CD4-positive, alpha-beta T cell treated with Interleukin-4 for 1 hour (primary cell): ENCODE measurements at places on chromosomes 16 and 17.

- DNase-seq, result no peak
Measured at GRCh38 chr16:71929048-71929447, 33.7 kb downstream of the IST1 start.

DNA sequence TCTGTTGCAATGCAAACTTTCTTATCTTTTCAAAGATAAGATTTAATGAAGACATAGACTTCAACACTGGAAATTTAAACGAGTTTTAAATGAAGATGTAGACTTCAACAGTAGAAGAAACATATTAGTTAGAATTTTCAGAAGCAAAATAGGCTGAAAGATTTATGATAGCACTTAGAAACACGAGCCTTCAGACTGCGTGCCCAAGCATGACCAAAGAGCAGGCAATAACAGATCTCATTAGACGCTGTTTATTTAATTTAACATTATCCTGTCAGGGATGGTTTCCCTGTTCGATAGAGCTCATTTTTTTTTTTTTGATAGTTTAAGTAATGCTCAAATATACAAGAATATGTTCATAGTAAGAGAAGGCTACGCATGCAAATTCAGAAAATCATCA, 604.7 kb upstream of the SOX9 start:
- no peak for DNase-seq

GRCh38 chr17:81131486-81132196, 33.7 kb upstream of the PVALEF start:
- no peak for DNase-seq

GRCh38 chr16:4614571-4615383, at the start of gene UBALD1:
Gene UBALD1, minus strand, starts transcription at chr16:4614888. Its CDS starts 91 bp downstream, at chr16:4614797.
- DNase-seq, result peak; percentile 82

- no peak for DNase-seq
Measured at GRCh38 chr17:48799069-48799723, 17.8 kb downstream of the TTLL6 start.

- no peak for DNase-seq
Measured at GRCh38 chr17:69300222-69300621, 26.7 kb downstream of the ABCA5 start.

GRCh38 chr17:49082231-49082630, 50.3 kb upstream of the B4GALNT2 start:
- no peak for DNase-seq

DNA sequence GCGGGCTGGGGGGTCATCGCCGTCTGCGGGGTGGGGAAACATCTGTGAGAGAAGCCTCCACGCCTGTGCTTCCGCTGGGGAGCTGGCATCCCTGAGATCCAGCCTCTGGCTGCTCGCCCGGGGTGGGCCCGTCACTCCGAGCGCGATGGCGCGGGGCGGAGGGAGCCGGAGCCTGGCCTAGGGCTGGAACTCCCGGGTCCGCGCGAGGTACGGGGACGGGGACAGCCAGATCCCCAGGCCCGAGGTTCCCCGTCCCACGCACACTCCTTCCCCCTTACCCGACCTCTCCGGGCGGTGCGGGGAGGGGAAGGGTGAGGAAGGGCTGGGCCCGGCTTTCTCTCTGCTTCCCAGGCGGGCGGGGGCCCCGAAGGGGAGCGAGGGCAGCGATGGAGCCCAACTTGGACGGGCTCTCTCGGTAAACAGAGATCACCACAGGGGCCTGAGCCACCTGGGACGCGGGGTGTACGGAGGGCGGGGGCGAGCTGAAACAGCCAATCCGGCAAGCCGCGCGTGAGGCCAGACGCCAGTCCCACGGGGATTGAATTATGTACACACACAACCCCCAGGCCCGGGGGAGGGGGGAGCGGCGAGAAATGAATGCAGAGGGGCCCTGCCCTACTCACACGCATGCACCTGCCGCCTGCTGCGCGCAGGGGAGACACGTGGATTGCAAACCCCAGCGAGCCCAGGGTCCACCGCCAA, at the start of gene SLC16A11:
Gene SLC16A11, minus strand, starts transcription at position 596 of the 702 bp plus-strand sequence. Its CDS starts 579 bp downstream, at position 17.
- peak; percentile 71 for DNase-seq

- DNase-seq, result no peak
Measured at GRCh38 chr17:59525668-59526067, 39.7 kb upstream of the DHX40 start.

- no peak for DNase-seq
Measured at GRCh38 chr17:81482673-81483072, 29.9 kb downstream of the ACTG1 start.

DNA sequence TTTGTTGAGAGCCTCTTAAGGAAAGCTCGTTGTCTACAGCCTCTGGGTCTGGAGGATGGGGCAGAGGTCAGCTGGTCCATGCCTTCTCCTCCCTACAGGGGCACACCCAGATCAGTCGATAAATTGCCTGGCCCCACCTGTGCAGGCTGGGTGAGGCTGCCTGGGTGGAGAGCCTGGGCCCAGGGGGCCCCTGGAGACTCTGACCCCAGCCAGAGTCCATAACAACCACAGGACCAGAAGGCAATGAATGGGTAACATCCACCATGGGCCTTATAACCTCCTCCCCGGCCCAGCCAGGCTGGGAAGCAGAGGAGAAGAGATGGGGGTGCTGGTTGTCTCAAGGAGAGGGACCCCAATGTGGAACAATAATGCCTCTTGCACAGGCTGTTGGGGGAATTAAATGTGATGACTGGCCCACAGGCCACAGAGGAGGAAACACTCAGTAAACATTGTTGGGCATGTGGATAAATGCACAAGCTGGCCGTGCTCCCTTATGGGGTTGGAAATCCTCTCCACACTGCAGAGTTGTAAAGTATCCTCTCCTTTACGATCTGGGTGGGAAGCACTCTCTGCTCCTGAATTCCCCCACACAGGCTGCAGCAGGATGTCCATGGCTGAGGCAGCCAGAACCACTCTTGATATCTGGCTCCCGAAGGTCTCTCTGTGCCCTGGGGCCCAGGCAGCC, 56.7 kb upstream of the TOB1 start:
- DNase-seq, result no peak

- no peak for DNase-seq
Measured at GRCh38 chr17:77190576-77190975, 49.8 kb downstream of the SEC14L1 start.

GRCh38 chr16:72833482-72833881, 214.4 kb downstream of the ZFHX3 start:
- DNase-seq, result no peak

DNA sequence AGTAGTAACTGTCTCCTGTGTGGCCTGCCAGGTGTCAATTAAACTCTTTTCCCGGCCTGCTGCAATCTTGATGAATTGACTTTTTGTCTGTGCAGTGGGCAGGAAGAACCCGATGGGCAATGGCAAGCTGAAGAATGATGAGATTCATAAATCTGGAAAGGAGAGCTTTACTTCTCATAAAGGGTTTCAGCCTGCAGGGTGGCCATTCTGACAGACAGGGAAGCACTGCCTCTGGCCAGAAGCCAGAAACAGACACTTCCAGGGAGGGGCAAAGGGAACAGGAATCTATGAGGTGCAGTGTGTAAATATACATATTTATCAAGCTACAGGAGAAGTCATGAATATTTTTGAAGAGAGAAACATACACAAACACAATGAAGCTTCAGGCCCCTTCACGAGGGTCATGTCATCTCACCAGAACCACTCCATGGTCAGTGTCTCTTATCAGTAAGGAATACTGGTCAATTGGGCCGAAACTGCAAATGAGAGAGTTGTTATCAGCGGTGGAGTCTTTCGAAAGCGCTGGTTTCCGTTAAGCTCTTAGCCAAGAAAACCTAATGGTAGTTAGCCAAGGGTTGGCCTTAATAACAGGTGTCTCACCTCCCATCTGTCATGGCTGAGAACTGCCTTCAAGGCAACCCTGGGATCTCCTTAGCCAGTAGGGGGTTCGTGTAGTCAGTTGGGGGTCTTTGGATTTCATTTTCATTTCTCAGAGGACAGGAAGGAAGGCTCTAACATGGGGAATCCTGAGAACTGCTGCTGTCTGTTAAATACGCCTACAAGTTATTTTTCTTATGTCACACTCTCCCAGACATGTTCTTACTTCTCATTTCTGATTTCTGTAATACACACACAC, 1.2 kb upstream of the NARF start:
- no peak for DNase-seq

- DNase-seq, result no peak
Measured at GRCh38 chr16:77986011-77986740, 36.2 kb upstream of the CLEC3A start.

- DNase-seq, result no peak
Measured at GRCh38 chr16:977081-977701, 4.4 kb upstream of the SOX8 start.

DNA sequence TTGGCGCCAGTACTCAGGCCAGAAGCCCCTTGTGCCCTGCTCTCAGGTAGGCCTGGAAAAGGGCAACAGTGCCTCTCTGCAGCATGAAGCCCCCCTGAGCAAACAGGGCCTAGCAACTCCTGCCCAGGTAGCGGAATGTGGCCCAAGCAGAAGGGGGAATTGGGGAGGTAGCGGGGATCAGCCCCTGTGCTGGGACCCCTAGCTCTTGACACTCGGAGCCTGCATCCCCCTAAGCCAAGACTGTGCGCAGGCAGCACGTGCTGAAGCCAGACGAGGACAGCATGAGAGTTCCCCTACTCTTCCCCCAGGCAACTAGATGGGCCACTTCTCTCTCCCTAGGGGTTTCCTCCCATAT, 823 bp upstream of the CD2BP2 start:
- DNase-seq, result no peak

GRCh38 chr16:58649707-58650106, 20.1 kb upstream of the CNOT1 start:
- no peak for DNase-seq

DNA sequence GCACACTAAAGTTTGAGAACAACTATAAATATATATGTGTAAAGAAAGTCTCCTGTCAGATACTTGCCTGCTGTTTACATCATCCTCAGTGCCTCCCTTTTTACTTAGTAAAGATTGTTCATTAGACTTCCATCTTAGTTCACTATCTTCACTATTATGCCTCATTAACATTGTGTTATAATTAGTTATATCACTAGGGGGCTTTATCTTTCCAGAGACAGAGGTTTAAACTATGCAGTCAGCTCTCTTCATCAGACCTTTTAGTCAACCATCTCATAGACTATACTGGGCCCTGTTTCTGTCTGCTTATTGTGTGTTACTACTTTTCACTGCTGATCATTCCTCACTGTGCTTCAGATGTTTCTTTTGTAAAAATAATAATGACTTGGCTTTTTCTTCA, 630.8 kb upstream of the KIF2B start:
- no peak for DNase-seq

GRCh38 chr16:55746081-55746480, 86.8 kb downstream of the CES1 start:
- no peak for DNase-seq

DNA sequence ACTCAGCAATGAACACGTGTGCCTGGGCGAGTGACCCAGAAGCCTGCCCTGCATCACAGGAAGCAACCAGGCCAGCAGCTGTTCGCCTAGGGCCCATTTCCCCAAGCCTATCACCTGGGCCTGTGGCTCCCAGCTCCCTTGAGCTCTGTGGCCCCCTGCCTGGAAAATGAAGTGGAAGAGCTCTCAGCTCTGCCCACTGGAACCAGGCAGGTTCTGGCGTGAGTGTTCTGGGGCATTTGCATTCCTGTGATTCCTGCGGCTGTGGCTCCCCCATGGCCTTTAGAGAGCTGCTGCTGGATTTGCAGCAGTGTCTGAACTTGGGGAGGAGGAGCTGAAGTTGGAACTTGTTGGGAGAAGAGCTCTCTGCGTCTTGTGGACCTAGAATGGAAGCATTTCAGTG, 22.8 kb downstream of the PGS1 start:
- no peak for DNase-seq

GRCh38 chr17:28968231-28968913, 17.1 kb upstream of the PHF12 start:
- no peak for DNase-seq

DNA sequence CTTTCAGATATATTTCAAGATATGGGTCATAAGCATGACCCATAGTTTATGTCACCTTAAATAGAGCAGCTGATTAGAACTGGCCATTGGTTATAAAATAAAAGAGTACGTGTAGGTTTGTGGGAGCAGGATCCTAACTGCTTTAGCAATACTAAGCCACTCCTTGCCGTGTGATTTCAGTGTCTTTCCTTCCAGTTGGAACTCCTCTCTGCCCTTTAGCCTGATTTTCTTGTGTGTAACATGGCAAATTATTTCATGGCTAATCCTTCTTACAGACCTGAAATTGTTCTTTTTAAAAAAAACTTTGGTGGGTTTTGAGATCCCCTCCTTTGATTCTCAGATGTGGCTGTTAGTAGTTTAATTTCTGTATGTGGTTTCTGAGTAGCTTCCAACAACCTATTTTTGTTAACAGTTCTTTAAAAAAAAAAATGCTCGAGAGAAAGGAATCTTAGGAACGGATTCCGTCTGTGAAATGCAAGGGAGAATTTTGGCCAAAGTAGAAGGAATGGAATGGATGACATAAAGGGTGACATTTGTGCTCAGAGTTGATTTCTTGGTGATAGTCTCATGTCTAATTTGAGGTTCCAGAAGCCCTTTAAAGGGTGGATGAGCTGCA, 39.9 kb downstream of the DHRS7B start:
- no peak for DNase-seq

DNA sequence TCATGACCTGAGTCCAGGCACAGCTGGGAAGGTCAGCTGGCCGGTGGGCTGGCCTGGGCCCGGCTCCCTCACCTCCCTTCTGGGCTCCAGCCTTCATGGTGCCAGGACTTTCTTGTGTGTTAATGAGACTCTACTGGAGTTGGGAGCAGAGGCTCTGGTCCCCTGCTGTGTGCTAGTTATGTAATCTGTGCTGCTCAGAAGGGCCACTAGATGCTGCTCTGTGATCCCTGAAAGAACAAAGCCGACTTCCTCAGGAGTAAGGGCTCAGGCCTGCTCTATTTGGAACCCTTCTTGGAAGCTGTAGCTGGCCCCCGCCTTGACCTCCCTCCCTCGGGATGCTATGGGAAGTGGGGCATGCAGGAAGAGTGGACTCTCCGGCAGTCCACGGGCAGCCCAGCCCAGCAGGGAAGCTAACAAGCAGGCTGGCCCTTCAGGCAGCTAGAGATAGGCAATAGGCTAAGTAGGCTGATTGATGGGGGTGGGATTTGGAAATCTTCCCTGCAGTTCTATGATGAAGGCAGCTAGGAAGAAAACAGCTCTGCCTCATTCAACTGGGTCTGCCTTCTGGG, 3.3 kb upstream of the CDK5R1 start:
- DNase-seq, result peak; percentile 61

DNA sequence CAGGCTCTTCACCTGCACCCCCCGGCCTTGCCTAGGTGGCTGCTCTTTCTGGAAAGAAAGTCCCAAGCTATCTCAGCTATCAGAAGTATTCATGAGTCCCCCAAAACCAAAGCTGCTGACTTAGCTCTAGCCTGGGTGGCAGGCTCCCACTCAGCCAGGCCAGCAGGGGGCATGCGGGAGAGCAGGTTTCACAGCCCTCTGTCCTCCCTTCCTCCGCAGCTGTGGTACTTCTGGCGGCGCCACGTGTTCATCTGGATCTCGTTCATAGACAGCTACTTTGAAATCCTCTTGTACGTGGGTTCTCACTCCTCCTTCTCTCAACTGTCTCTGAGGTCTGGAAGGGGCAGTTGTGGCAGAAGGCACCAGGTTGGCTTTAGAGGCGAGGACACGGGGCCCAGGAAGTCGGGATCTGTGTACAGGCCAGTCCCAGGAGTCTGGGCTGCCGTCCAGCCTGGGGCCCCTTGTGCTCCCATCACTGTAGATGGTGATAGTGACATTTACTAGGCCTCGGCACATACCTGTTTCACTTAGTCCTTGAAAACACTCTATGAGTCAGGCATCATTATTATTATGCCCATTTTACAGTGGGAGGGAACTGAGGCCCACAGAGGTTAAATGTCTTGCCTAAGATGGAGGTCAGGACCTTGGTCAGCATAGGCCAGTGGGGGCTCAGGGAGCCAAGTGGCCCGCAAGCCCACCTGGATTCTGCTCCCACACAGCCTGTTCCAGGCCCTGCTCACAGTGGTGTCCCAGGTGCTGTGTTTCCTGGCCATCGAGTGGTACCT, 12.9 kb downstream of the TRPV2 start:
- peak; percentile 34 for DNase-seq

GRCh38 chr16:10765772-10766171, 22.1 kb downstream of the NUBP1 start:
- peak; percentile 61 for DNase-seq
